Left renal cortex interstitium (tissue), 4 donors: ENCODE measurements at places on chromosomes 16 and 17. TPM values are rescaled to one million over a fixed set of nuclear protein-coding genes. Genes with fewer than 3 reads are reported as not detected.

- DNase-seq, result no peak
These were observed 54.9 kb downstream of the GNAO1 start for GRCh38 chr16:56246051-56246817.

- no peak for DNase-seq
These were observed 98.3 kb downstream of the RPGRIP1L start for GRCh38 chr16:53605356-53605755.

GRCh38 chr16:74320707-74321106 is 24.1 kb downstream of the PSMD7 start:
- DNase-seq, result no peak

DNA sequence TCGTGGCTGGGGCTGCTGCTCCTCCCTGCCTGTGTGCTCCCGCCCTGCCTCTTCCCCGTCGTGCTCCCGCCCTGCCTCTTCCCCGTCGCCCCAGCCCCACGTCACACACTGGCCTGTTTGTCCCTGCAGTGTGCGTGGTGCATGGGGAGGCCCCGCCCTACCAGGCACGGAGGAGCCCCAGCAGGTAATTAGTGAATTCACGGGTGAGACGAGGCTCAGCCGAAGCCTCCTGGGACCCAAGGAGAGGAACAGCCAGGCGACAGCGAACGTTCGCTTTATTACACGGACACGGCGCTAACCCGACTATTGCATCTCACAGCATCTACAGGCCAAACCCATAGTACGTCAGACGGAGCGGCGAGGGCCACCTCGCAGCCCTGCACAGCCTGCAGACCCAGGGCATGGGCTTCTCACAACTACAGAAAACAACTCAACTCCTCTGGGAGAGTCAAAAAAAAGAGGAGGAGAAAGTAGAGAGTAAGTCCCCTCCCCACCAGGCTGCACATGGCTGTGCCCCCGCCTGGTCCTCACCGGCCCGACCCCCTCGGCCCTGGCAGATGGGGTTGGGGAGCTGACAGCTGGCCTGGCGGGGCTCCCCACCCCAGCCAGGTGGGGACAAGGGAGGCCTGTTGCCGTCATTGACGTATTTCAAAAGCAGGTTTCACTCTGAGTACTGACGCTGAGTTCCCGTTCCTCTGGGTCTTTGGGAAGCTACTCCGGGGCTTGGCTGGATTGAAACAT is 4.3 kb upstream of the PABPN1L start:
- DNase-seq, result no peak

DNA sequence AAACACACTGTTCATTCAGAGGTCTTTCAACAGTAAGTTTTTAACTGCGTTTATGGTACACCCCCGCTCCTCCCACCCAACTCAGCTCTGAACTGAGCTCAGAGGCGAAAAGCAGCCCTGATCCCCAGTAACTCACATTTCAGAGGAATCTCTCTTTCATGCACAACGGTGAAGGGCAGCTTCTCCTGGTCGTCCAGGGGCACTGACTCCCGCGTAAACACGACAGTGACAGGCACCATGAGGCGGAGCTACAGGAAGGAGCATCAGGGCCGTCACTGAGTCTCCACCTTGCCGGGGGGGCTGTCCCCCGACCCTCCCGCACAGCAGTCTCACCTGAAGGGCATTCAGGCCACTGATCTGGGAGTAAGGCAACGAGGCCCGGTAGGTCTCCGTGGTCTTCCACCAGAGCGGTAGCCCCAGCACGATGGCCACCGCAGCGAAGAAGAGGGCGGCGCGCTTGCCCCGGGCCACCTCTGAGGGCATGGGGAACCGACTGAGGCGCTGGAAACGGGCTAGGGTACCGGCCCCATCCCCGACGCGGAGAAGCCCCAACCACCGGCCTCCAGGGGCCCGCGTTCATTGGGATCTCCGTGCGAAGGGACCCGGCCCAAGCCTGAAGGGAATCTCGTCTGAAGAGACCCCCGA is 486 bp downstream of the PIGS start:
- DNase-seq, result no peak

The ADORA2B gene
- 1.1 TPM for polyA plus RNA-seq

The GEMIN4 gene
- polyA plus RNA-seq, result 20.6 TPM
